ENCODE measurements at places on chromosomes 5 and 9.

DNA sequence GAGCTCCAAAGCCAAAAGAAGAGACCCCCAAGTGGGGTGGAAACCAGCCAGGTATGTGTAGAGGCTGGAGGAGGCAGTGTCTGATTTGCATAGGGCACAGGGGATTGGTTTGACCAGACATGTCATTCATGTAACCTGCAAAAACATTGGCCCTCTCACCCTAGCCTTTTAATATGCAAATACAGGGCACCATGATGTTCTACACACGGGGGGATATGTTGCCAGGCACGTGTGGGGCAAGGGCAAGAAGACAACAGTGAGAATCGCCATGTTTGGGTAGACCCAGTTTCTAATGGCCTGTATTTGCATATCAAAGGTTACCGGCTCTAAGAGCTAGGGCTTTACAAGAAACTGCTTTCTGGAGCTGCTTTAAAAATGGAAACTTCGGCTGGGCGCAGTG is 208.9 kb downstream of the GOLPH3 start:
- no peak for DNase-seq

DNA sequence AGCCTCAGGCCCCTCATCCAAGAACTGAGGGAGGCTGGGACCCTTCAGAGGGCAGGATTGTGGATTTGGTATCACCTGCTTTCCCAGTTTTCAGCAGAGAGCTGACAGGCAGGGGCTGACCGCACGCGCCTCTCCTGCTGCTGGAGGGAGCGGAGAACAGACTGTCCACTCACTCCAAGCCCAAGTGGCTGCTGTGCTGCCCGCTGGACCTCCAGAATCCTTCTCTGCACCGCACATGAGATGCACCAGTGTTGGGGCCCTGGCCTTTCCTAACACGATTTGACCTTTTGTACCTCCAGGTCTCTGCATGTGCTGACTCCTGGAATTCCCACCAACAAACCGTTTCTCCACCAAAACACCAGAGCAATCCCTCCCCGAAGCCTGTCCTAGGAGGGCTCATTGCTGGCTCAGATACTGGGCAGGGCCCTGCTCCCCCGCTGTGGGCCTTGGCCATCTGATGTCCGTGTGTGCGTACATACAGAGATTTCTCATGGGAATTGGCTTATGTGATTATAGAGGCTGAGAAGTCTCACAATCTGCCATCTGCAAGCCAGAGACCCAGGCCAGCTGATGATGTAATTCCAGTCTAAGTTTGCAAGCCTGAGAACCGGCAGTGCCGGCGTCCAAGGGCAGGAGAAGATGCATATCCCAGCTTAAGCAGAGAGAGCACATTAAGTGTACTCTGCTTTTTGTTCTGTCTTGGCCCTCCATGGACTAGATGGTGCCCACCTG is 141.7 kb downstream of the GADD45G start:
- DNase-seq = no peak

- no peak for DNase-seq
Measured at GRCh38 chr5:158928404-158928803, 171.3 kb downstream of the EBF1 start.

- no peak for DNase-seq
Measured at GRCh38 chr5:15643731-15644130, 143.8 kb downstream of the FBXL7 start.

DNA sequence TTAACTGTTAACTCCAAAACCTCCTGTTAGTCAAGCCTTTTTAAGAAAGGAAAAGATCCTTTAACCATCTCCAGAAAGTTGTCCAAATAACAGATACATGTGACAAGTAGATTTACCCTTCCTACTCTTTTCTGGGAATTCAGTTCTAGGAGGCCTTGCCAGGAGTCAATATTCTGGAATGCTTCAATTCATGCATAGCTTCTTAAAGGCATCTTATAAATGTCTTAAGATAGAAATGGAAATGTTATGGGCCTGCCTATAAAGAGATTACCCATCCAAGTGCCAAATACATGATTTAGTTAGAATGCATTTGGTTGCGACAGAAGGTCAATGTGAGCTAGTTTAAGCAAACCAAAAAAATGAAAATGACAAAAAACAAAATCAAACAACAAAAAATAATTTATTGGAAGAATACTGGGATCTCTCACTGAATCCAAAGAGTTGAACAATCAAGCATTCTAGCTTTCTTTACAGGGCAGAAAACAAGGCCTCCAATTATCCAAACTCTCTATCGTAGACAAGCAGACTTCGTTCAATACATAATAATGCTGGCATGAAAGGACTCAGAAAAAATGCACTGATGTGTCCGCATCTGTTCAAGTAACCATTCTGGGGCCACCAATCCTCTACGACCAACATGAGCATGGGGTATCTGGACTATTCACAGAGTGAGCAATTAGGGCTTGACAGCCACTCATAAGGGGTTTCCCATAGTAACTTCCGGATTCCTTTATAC is 188.6 kb downstream of the CTNND2 start:
- no peak for DNase-seq

DNA sequence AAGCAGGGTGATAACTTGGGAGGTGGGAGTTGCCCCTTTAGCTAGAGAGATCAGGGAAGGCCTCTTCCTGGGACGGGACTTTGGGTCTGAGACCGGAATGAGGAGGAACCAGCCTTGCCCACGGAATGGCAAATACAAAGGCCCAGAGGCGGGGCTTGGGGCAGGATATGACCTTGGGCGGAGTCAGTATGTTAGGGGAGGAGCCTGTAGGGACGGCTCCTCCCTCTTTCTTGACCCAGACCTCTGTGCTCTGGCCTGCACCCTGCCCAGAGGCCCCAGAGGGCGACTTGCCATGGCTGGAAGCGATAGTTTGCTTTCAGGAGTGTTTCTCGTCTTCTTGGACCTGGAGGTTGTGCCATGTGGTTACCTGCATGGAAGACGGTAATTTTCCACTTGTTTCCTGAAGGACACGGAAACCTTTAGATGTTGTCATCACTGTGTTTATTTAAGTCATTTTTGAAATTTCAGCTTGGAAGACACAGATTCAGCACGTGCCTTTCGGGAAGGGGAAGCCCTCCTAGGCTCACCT is 85.6 kb downstream of the DAB2IP start:
- DNase-seq = no peak

GRCh38 chr5:4019009-4019769 is 423.6 kb downstream of the IRX1 start:
- no peak for DNase-seq

DNA sequence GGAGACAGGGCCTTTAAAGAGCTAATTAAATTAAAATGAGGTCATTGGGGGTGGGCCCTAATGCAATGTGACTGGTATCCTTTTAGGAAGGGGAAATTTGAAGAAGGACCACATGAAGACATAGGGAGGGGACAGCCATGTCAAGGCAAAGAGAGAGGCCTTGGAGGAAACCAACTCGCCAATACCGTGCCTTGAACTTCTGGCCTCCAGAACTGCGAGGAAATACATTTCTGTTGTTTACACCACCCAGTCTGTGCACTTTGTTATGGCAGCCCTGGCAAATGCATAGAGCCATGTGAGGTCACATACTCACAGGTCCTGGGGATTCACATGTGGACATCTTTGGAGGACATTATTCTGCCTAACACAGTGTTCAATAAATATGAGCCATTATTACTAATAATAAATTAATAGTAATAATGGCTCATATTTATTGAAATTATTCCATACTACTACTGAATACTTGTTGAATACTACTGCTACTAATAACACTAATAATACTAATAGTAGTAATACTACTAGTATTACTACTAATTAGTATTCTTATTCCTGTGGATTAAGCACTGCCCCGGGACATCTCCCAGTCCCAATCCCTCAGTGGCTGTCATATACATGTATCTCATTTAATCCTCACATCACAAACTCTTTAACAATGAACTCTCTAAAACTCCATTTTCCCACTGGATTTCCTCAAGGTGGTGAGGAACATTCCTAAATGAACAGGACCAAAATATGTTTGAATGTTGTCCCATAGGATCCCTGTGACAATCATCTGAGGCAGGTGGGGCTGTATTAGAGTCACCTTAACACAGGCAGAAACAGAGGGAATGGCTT is 8.4 kb downstream of the TRAF1 start:
- DNase-seq = no peak

DNA sequence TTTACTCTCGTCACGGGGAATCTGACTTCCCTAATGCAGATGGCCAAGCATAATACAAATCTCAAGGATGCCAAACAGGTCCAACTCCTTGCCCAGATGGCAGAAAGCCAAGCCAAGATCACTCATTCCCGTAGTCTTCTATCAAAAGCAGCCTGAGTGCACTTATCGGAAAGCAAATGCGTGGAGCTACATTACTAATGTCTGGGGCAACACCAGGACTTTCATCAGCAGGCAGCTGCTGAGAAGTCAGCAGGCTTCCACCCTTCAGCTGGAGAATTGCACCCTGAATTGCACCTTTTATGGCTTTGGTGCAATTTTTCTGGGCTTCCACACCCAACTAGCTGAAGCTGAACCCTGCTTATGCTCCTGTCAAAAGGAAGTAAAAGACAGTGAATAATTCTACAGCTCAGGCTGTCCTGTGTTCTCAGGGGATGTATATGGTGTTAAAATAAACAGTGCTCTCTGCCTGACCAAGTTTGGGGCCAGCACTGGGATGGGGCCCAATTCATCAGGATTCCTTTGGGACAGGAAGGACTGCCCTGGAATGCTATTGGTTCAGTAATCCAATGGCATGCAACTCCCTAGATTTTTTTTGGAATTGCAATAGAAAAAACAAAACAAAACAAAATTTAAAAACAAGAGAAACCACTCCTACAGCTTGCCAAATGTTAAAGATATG is 92.6 kb downstream of the DPYSL3 start:
- DNase-seq = no peak

- DNase-seq = no peak
Measured at GRCh38 chr5:58459146-58460001, 512 bp downstream of the PLK2 start.

DNA sequence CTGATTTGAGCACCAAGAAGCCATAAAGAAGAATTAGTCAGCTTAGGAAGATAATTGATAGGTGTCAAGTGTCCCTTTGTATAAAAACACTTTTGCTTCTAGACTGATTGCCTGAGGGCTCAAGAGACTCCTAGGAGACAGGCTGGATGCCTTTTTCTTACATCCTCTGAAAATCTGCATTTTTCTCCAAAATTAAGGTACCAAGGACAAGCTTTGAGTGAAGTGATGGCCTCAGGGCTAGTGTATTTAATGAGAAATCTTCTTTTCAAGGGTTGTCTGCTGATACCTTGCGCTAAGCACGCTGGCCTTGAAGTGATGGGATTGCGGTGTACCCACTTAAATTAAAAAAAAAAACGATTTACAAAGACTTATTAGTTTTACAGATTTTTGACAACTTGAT is 304.0 kb downstream of the TLR4 start:
- DNase-seq = no peak

DNA sequence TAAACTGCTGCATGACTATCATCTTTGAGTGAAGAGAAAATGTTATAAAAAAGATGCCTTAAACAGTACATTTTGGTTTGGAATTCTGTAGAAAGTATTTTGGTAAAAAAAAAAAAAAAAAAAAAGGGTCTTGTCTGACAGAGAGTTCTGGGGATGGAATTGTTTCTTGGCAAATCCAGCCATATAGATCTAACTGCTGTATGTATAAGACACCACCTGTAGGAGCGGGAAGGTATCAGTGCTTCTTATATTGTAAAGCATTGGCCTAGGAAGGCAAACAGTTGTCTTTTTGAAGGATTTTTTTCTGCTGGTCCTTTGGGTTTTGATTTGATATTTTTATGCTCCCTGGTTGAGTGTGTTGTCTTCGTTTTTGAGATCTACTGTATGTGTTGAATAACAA is 2.8 kb downstream of the PURA start:
- DNase-seq = no peak

- DNase-seq = no peak
Measured at GRCh38 chr5:115522832-115523403, 21.7 kb downstream of the FEM1C start.

GRCh38 chr5:1152156-1152555 is 40.3 kb upstream of the SLC12A7 start:
- DNase-seq = no peak

GRCh38 chr9:33377089-33377715 is 25.2 kb downstream of the AQP7 start:
- no peak for DNase-seq
